Thymus (tissue), 14 donors: ENCODE measurements at places on chromosomes 2 and 18. TPM values are rescaled to one million over a fixed set of nuclear protein-coding genes. Genes with fewer than 3 reads are reported as not detected.

GRCh38 chr18:54807303-54807702 is 21.0 kb upstream of the RAB27B start:
- DNase-seq: no peak

DNA sequence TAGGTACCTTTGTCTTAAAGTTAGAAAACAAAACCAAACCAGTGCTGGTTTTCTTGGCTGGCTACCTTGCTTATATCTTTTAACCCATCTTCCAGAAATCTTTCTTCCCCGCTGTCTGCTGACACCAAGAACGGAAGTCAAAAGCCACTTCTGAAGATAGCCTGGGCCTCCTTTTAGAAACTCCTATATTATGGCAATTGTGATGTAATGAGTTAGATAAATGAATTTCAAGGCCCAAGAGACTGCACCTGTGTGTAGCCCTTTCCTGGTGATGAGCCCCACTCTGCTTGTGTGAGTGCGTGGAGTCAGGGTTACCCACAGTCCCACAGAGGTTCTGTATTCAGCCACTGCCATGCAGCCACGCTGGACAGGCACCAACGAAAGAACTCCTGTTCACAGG is 60.7 kb downstream of the ARMC9 start:
- DNase-seq: peak; percentile 6

DNA sequence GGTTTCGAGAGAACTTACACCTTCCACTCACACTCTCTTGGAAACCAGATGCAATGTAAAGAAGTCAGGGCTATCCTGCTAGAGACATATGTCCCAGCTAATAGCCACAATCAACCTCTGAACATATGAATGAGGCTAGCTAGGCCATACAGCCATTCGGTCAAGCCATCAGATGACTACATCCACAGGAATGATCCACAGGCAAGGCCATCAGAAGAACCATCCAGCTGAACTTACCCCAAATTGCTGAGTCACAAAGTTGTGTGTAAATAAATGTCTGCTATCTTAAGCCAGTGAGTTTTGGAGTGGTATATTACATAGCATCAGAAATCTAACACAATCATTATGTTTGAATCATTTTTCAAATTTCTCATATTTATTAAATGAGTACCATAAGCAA is 5.2 kb upstream of the SPAST start:
- no peak for DNase-seq

DNA sequence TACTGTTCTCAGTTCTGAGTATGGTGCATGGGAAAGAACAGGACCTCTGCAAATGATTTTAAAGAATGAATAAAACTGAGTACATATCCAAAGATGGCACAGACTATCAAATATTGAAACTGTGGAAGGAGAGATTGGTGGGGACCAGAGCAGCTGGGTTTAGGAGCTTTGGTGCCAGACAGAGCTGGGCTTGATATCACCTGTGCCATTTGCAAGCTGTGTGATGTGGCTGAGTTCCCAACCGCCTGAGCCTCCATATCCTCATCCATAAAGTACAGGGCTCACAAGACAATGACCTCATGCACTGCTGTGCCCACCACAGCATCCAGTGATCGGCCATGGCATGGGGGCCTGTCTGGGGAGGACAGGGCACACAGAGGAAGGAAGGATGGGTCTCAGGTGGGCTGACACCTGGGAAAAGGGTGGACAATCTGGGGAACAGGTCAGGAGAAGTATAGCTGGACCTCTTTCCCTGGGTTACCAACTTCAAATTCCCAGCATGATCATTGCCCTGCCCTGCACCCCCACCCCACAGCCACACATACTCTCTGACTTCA is 83.9 kb upstream of the RAB6C start:
- no peak for DNase-seq

DNA sequence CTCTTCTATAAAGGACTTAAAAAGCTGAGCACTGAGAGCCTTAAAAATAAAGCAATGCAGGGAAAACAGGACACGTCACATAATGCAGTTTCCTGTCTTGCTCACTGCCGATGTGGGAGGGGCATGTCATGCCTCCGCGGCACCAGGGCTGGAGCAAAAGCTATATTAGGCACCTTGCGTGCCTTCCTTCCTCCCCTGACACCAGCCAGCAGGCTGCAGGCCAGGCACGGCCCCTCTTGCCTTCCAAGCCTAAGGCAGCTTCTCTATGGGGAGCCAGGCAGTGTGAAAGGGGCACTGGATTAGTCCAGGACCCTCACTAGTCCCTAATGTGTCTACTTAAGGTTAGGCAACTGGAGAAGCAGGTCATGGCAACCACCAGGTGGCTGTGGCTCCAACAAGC is 26.3 kb downstream of the MRPL35 start:
- peak; percentile 44 for DNase-seq

DNA sequence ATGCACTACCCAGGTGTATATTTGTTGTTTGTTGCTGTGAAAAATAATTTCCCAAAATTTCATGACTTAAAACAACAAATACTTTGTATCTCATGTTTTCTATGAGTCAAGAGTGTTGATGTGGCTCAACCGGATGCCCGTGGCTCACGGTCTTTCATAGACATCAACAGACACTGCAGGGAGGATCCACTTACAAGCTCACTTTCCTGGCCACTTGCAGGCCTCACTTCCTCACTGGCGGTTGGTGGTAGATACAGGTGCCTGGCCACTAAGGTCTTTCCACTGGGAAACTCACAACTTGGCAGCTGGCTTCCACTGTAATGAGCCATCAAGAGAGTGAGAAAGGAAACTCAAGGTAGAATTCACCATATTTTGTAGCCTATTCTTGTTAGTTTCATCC is 662.9 kb downstream of the IRS1 start:
- DNase-seq: peak; percentile 6

DNA sequence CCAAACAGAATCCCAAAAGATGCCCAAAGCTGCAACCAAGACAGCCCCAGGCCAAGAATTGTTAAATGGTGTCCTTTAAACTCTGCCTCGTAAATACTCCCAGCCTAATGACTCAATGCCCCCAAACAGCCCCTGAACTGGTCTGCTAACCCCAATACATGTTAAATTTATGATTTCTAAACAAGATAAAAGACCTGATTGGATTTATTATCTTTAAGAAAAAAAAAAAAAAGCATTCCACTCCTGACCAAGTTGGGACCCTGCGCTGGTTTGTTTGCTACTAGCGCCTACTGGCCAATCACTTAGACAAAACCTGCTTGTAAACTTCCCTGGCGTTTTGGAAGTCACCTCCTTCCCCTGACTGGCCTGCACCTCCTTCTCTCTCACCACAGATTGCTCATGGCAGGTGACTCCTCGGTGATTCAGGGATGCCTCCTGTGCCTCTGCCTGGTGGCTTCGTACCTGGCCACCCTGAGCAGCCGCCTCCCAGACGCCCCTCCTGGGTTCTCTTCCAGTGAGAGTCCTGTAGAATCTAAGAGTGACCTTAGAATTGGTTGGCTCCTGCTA is 121.3 kb downstream of the BCL11A start:
- DNase-seq: no peak

DNA sequence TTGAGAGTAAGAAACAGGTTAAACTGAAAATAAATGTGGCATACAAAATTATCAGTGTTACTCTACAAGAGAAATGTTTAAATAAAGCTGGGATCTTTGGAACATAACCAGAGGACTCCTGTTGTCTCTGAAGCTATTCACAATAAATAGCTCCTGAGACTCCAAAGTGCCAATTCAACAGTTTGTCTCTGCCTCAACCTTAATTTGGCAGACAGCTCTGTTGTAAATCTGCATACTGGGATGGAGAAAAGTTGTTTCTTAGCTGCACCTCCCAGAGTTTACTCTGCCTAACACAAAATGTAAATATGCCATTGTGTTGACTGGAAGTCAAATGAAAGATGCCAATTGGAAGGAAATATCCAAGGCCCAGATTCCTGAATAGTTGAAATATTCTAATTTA is 238.5 kb upstream of the EPHA4 start:
- no peak for DNase-seq

GRCh38 chr2:69989441-69990105 is 28.1 kb upstream of the ASPRV1 start:
- DNase-seq: no peak

DNA sequence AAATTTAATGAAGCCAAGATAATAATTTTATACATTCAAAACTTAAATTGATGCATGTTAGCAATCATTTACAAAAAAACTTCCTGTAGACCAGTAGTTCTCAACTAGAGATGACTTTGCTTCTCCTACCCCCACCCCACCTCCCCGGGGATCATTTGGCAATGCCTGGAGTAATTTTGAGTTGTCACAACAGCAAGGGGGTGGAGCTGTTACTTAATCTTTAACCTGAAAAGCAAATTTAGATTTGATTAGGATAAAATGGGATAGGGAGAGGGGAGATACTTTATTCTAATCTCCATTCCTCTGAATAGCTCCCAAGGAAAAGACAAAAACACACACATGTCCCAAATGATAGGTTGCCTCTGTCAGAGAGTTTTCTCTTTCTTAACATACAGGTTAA is 4.2 kb downstream of the SLC40A1 start:
- no peak for DNase-seq

DNA sequence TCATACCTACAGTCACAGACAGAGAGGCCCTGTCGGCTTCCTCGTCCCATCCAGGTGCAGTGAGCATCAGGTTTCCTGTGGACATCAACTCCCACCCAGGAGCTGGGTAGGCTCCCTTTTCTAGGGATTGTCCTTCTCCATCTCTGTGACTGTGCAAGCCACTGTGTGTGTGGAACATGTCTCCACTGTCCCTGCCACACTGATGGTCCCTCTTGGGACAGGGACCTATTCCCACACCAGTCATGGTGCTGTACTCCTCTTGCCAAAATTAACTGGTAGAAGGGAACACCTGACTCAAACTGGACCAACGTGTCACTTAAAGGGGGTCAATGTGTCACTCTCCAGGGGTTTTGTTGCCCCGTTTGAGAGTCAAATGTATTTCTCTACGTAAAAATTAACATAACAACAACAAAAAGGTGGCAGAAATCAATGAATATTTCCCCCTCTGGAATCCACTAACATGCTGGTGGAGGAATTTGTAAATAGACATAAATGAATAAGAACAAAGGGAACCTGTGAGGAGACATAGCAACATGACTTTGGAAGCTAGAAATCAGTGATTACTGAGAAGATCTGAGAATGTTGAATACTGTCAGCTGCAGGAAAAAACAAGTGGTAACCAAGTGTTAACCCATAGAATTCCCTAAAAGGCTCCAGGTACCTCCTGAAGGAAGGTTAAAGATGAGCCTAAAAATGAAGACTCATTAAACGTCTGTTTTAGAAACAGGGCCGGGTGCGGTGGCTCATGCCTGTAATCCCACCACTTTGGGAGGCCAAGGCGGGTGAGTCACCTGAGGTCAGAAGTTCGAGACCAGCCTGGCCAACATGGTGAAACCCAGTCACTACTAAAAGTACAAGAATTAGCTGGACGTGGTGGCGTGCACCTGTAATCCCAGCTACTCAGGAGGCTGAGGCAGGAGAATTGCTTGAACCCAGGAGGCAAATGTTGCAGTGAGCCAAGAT is 40.4 kb downstream of the SH2D6 start:
- no peak for DNase-seq

DNA sequence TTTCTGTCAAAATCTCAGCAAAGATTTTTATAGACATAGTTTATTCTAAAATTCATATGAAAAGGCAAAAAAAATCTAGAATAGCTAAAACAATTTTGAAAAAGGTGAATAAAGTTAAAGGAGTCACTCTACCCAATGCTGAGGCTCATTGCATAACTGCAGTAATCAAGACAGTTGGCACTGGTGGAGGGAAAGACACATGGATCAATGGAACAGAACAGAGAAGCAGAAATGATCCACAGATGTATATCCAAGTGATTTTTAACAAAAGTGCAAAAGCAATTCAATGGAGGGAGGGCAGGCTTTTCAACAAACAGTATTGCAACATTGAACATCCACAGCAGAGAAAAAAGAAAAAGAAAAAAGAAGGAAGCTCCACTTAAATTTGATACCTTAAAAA is 162.8 kb downstream of the RBM43 start:
- DNase-seq: no peak

DNA sequence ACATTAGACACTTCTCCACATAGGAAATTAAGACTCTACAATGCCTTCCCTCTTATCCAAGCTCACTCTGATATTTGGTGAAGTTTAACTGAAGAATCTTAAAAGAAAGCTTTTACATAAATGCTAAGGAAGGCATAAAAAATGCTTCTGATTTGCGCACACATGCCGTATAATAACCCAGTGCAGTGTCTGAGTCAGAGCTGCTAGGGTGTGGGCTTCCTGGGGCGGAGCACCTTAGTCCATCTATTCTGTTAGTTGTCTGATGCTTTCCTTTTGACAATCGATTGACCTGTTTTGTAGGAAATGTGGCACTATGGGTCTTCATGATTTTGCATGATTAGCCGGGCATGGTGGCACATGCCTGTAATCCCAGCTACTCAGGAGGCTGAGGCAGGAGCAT is 231.5 kb downstream of the AFF3 start:
- DNase-seq: no peak

DNA sequence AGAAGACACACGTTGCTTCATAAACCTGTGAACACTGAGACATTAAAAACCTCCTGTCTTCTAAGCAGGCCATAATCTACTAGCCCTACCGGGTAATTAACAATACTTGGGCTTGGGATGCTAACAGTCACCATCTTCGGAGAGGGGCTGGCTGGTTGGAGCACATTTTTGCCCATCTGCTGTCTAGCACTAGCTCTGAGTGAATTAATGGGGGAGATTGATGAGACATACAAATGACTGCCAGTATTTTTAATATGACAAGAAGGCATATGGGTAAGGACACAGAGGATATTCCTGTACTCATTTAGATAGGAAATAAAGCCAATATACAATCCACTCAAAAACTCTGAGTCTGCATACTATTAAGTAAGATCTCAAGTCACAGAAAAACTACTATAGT is 651.6 kb upstream of the SOX11 start:
- DNase-seq: no peak

DNA sequence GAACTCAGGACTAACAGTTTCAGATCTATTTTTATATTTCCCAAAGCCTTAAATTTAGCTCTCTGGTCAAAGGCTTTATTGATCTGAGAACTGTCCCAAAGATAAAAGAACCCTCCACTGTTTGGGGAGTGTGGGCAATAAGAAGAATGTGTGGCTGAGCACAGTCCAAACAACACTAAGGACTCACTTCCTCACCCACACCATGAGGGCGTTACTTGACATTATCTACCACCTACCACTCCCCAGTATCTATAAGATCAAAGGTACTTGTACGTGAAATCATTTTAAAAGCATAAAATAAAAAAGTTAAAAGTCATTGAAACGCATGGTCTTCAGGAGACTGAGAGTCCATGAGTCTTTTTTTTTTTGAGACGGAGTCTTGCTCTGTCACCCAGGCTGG is 54.6 kb upstream of the NFU1 start:
- no peak for DNase-seq

GRCh38 chr2:79711098-79711497 is 198.2 kb downstream of the CTNNA2 start:
- no peak for DNase-seq

- no peak for DNase-seq
Measured at GRCh38 chr18:58843688-58844035, 21.0 kb upstream of the ZNF532 start.

HTR2B gene
- 1.1 TPM for total RNA-seq

DSEL gene
- total RNA-seq: 3.0 TPM

CMPK2 gene
- total RNA-seq: 27.2 TPM

NRP2 gene
- 11.7 TPM for total RNA-seq

DTNA gene
- 1.7 TPM for total RNA-seq

CERKL gene
- 0.52 TPM for total RNA-seq

ANKRD30BL gene
- 0.19 TPM for total RNA-seq

SLC16A14 gene
- 3.5 TPM for total RNA-seq

MYCN gene
- total RNA-seq: 5.8 TPM

MPPE1 gene
- total RNA-seq: 30.8 TPM
